ENCODE measurements at places on chromosomes 6 and 20.
A peak's percentile ranks its signal among the peaks of the same experiment; 100 is the strongest.

- no peak for DNase-seq
Measured at GRCh38 chr20:53224851-53225250, 252.7 kb downstream of the TSHZ2 start.

GRCh38 chr20:43913291-43914025, 1.2 kb upstream of the TOX2 start:
- no peak for DNase-seq

- DNase-seq, result no peak
Measured at GRCh38 chr6:3347826-3348225, 89.1 kb downstream of the PSMG4 start.

GRCh38 chr20:55142932-55143331, 667.5 kb downstream of the DOK5 start:
- no peak for DNase-seq

- peak; percentile 21 for DNase-seq
Measured at GRCh38 chr6:44829836-44830235, 442.3 kb downstream of the CDC5L start.

GRCh38 chr6:16568128-16568527, 193.1 kb downstream of the ATXN1 start:
- no peak for DNase-seq

DNA sequence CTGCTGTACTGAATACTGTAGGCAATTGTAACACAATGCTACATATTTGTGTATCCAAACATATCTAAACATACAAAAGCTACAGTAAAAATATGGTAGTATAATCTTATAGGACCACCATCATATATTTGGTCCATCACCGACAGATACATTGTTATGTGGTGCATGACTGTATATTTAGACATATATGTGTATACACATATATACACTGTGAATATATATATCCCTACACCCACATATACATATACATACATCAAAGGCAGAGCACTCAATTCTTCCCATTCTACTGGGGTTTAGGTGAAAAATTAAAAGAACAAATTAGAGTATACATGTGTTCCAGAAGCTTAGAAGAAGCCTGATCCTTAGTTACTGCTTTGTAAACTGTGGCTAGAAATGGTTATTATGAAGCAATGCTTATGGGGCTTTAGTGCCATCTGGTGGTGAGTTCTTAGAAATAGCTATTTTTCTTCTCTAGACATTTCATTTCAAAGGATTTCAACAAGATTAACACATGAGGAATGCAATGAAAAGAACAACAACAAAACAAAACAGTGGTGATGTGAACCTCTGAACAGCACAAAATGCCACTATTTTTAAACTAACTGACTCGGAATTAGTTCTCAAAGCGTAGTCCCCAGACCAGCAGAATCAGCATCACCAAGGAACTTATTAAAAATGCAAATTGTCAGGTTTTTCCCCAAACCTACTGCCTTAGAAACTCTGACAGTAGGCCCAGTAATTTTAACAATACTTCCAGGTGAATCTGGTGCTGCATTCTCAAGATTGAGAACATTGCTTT, 38.0 kb downstream of the PKHD1 start:
- peak; percentile 36 for DNase-seq

DNA sequence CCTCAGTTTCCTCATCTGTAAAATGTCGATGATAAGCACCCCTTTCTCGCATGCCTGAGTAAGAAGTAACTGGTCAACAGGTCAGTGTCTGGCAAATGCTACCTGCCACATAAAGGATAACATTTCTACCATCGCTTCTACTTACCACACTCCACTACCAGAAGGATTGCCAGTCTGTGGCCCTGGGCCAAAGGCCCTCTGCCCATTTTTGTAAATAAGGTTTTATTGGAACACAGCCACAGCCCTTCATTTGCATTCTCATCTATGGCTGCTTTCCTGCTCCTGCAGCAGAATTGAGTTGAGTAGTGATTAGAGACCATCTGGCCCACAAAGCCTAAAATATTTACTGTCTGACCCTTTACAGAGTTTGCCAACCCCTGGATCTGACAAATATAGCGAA, 121.8 kb downstream of the TOX2 start:
- no peak for DNase-seq

GRCh38 chr20:17480696-17481095, 50.5 kb downstream of the BFSP1 start:
- DNase-seq, result no peak

DNA sequence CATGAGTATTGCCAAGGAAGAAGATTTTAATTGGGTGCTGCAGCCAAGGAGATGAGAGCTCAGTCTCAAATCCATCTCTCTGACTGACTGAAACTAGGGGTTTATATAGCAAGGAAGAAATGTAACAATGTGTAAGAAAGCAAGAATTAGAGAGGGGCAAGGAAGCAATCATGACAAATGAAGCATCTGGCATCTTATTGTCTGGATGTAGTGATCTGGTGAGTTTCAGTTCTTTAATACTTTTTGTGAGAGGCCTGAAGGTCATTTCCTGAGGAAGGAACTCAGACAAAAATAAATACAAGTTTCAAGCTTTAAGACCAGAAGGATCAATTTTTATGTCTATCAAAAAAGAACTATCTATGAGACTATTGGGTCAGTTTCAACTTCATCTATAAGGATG, 64.2 kb downstream of the HTR1E start:
- no peak for DNase-seq

- DNase-seq, result no peak
Measured at GRCh38 chr6:127243501-127243900, 23.2 kb upstream of the RNF146 start.

DNA sequence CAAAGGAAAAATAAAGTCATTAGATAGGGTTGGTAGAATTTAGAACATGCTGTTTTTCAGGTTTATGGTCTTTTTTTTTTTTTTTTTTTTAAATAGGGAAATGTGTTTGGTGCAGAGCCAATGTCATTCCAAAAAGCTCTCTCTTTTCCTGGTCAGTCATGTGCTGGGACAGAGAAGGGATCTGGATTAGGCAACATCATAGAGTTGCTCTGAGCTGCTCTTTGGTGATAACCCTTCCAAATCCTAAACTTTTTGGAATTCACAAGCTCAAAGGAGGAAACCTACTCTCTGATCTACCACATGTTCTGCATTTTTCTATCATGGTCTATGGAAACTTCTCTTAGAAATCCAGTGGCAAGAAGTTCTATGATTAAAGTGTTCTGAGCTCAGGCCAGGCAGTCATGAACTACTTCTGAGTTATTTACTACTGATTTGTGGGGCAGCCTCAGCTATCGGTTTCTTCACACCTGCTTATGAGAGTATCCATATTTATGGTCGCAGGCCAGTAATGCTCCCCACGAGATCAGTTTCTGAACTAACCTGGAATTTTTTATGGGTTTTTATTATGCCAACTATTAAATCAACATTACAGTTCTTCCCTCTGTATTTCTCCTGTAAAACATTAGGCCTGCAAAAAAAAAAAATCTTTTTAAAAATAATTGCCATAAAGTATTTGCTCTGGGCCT, 4.8 kb downstream of the EDN1 start:
- DNase-seq, result no peak

GRCh38 chr20:10984294-10984693, 310.5 kb upstream of the JAG1 start:
- DNase-seq, result no peak

DNA sequence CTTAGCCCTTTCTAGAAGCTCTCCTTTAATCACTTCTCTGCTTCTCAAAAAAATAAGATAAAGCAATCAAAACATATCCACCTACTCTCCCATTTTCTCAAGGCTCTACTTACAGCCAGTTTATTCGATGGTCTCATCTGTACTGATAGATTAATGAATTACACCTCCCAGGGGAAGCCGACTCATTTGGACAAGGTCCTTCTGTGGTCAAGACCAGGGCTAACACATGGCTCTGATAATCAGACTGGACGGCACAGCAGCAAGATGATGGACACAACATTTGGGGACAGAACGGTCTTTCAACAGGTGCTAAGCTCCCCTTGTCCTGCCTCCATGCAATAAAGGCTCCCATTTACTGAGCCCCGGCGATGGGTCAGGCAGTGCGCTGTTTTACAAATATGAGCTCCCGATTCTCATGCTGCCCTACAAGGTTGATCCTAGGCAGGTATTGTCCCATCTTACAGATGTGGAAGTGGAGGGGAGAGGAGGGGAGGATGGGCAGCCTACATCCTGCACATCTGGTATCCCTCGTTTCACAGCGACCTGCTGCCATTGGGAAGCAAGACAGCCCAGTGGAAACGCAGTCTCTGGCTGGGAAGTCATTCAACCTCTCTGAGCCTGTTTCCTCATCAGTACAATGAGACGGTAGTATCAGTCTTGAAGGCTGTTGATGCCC, 15.7 kb downstream of the CPNE5 start:
- DNase-seq, result no peak

DNA sequence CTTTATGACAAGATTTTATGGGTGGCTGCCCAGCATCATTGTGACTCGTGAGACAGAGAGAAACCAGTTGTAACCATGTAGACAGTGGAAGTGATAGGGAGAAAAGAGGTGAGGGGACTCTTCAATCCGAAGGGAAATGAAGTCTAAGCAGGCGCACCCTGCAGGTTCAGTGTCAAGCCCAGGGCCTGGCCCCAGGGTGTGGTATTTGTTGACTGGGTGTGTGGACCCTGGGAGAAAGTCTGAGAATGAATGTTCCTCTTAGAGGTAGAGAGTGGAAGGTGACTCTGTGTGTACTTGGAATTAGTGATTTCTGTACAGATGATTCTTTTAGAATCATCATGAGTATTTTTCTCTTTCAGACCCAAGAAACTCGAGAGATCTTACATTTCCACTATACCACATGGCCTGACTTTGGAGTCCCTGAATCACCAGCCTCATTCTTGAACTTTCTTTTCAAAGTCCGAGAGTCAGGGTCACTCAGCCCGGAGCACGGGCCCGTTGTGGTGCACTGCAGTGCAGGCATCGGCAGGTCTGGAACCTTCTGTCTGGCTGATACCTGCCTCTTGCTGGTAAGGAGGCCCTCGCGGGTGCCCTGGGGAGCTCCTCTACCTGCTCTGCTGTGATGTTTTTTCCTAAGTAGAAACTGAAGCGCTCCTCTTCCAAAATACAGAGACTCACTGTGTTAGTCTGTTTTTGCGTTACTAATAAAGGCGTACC, 68.0 kb downstream of the PTPN1 start:
- DNase-seq, result no peak

- DNase-seq, result no peak
Measured at GRCh38 chr6:166032366-166033200, 135.1 kb downstream of the TBXT start.

DNA sequence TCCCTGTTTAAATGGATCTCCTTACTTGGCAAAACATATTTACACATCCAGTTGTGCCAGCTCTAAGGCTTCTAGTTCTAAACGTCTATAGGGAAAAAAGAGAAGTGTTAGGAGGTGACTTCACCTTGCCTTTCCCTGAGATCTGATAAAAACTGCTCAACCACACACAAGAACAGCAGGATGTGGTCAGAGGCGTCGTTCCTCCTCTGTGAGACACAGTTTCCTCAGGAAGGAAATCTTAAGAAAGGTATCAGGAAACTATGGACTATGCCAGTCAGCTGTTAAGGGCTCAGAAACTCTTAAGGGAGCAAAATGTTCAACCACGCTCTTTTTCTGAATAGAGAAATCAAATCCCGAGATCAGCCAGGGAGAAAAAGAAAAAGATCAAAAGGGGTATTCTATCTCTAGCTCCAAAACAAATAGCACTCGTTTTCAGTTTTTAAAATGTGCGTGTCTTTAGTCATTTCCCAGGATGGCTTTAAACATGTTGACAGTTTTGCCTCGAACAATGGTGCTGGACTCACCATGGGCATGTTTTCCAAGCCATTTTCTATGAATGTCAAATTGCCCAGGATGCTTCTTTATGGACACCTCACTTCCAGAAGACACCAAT, 154.5 kb downstream of the HACE1 start:
- peak; percentile 52 for DNase-seq

DNA sequence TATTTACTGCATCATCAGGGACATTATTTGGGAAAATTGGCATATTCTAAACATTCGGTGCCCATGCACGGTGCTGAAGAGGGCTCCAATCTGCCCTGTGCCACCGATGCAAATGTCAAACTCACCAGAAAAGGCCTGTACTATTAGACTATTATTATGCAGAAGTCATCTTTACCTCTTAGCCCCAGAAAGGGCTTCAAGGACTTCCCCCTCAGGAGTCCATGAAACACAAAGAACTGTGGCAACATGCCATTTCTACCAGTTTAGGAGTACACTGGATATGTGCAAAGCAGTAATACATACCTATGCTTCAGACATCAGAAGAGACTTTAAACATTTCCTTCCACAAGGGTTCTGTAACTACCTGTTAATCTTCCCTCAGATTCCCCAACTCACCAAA, 8.6 kb downstream of the DIDO1 start:
- no peak for DNase-seq

DNA sequence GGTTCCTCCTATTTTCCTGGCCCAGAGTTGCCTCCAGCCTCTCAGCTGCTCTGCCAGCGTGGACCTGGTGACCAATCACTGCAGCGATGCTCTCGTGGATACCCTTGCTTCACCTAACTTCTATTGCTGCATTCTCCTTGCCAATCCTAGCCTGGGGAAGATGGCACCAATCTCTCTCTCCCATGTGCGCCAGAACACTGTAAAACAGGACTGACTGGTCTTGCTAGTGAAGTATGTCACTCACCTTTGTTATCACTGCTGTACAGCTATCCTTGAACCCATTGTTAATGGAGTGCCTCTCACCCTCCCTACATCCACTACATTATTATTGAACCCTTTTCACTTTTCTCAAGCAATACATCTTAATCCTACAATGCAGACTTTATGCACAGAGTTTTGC, 80.1 kb downstream of the LYRM4 start:
- no peak for DNase-seq

DNA sequence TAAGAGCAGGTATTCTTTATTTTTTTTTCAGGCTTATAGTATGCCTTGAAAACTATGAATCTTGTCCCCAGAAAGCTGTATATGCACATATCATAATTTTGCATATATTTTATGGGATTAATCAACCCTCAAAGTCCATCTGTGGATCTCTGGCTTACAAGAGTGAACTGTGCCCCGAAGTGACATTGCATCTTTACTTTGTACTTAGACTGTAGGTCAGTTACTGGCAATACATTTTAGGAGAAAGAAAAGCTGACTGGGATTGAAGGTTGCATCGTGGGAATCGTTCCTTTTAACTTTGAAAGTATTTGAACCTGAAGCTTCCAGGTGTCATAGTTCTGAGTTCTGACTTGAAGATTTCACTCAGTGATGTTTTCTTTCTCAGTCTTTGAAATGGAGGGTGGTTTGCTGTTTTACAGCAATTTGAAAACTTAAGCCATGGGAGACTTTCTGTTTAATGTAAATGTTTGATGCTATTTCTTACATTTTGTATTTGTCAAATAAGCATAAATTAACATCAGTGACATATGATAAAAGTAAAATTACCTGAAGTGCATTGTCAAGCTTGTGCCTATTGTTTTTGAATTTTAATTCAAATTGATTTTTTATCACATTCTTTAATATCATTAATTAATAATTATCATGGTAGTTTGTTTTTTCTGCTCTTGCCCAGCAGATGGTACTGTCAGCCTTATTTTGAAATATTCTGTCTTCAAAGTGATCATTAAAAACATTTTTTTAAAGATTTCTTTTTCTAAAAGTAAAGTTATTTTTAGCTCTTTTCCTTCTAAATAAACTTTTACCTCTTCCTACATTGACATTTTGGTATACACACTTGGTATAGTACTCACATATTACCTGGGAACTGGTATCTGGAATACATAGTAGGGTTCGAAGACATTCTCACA, 29.0 kb downstream of the L3MBTL3 start:
- DNase-seq, result no peak
